ENCODE measurements at places on chromosomes 7 and 10.

DNA sequence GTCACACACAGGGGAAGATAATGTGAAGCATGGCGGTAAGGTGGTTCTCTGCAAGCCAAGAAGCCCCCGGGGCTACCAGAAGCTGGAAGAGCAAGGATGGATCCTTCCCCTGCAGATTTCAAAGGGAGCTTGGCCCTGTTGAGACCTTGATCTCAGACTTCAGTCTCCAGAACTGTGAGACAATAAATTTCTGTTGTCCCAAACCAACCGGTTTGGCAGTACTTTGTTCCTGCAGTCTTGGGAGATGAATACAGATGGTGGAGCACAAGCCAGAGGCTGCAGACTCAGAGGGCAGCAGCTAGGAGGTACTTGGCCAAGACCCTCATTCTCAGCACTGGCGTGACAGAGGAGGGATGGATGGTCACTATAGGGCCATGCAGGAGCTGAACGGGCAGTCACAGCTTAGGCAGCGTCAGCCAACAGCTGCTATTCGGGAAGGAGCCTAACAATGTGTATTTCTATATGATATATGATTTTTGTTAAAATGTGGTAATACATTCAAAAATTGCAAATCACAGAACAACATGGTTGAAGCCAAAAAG is 387.3 kb downstream of the TNS3 start:
- no peak for DNase-seq

- DNase-seq, result no peak
These were observed 166.2 kb downstream of the PTPN20 start for GRCh38 chr10:47077386-47077785.

DNA sequence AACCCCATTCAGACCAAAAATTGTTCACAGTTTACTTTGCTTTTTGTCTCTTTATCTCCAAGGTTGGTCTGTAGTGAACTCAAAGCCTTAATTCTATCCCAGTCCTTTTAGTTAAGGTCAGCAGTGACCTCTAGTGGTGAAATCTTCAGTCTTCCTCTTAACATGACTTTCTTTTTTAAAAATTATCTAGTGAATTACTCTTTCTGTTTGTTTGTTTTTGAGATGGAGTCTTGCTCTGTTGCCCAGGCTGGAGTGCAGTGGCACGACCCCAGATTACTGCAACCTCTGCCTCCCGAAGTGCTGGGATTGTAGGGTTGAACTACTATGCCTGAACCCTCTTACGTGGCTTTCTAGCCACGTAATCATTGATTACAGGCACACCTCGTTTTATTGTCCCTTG is 25.0 kb downstream of the ZNF487 start:
- DNase-seq, result no peak

DNA sequence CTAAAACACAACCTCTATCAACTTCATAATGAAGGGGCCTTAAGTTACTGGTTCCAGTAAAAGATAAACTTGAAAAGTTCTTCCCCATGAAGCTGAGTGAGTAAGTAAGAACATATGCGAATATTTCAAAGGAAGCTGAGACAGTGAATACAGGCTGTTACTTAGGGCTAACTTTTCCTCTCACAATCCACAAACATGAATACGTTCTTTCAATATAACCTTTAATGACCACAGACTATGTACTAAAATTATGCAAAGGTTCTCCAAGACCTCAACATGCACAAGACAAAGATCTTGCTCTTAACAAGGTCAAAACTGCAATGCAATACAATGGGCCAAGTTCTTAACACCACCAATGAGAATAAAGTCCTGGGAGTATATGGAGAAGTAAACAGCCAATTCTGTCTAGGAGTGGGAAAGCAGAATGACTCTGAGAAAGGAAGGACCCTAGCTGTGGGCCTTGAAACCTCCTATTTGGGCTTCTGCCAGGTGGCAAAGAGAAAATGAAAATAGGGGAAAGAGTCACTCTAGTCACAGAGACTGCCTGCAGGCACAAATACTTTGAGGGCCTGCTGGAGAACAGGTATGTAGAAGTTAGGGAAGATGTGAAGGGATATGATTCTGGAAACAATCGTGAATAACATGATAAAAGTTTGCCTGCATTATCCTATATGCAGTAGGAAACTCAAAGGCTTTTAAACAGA is 43.7 kb downstream of the OSBPL3 start:
- DNase-seq, result no peak

GRCh38 chr10:124068929-124069328 is 24.5 kb downstream of the CHST15 start:
- DNase-seq, result no peak

- DNase-seq, result peak; percentile 71
These were observed 43.4 kb upstream of the GJD4 start for GRCh38 chr10:35561715-35562114.

- no peak for DNase-seq
These were observed 45.7 kb downstream of the SKIDA1 start for GRCh38 chr10:21479570-21480315.

GRCh38 chr10:130745251-130745650 is 566.3 kb downstream of the TCERG1L start:
- DNase-seq, result no peak

DNA sequence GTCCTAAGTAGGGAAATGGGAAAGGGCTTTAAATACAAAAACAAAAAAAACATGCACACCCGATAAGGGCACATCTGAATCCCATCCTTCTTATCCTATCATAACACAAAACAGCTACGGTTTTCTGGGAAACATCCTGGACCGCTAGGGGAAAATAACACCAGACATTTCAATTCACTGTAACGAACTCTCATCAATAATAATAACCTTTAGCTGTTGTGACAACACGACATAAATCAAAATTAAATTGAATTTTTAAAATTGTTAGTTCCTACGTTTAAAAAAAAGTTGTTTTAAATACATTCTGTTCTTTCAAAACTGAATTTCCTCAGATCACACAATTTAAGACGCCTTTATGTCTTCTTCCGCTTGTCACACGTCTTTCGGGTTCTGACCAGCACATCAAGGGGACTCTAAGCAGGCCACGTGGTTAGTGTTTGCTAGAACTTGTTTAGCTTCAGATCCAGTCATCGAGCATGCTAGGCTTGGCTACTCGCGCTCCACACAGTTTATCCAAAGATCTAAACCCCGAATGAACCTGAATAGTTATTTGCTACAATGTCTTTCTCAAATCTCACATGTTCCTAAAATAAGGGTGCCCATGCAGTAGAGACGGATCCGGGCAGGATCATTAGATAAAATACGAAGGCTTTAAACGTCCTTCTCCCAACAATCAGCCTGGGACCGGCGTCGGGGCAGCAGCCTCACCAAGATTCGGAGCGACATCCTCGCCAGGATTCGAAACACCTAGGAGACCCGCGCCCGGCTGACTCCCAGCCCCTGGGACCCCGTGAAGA is 839 bp downstream of the IKZF5 start:
- DNase-seq, result no peak

GRCh38 chr10:56240471-56240870 is 120.6 kb downstream of the ZWINT start:
- no peak for DNase-seq

GRCh38 chr7:17274551-17275245 is 23.8 kb upstream of the AHR start:
- DNase-seq, result no peak

DNA sequence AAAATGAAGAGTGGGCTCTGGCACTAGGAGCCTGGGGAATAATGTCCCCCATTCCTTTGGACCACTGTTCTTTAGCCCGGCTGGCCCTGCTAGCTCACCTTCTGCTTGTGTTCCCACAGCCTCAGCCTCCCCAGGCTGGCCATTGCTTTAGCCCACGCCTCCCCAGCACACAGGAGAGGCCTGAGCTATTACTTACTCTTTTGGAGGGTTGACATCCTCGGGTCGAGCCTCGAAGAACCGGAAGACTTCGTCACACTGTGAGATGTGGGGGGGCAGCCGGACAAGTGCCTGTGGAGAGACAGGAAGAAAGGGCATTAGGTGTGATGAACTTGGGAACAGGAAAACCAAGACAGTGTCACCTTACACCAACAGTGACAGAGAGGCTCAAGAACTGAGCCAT is 131.3 kb downstream of the SH3PXD2A start:
- no peak for DNase-seq

DNA sequence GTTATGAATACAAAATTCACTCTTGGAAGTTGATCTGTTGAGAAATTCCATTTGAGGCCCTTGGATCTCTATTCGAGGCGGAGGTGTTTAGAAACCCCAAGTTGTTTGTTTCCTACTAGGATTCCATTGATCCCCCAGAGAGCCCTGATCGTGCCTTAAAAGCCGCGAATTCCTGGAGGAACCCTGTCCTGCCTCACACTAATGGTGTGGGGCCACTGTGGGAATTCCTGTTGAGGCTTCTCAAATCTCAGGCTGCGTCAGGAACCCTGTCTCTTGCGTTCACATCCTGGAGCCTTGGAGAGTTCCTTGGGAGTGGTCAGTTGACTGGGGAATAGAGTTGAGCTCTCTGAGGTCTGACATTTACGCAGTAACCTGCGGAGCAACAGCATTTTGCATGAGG is 1.2 kb downstream of the CFAP69 start:
- no peak for DNase-seq

- no peak for DNase-seq
These were observed 179.3 kb downstream of the ARHGAP12 start for GRCh38 chr10:31749301-31749700.

GRCh38 chr10:21413268-21413667 is 112.2 kb downstream of the SKIDA1 start:
- DNase-seq, result no peak

DNA sequence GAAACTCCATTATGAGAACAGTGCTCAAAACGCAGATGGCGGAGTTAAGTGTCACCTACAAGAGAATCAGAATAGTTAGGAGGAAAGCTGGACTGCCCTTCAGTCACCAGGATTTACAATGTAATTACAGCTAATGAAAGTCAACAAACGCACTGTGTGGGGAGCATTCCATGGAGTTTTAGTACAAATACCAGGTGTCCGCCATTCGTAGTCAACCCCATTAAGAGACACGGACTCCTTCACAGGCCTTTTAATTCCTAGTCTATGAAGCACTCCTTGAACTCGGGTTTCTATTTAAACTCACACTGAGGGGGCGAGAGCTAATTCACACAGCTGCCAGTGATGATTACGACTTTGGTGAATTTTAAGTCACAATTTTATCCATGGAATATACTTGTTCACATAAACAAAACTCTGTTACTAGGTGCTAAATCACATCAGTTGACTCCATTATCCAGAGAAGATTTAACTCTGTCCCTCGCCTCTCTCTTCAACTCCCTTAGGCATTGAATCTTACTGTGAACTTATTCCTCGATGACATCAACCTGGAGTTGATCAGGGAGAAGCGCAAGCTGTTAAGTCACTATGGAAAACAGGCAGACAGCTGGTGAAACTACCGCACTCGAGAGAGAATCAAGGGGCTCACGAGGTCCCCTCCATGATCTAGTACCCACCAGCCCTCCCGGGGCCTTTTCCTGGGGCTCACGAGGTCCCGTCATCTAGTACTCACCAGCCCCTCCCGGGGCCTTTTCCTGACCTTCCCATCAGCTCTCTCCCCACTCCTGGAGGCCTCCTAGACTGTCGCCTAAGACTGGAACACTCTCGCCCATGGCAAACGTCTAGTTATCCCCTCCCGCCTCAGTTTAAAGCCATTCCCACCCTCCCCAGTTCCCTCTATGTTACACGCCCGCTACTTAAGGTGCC is 1.5 kb downstream of the ZFAND2A start:
- no peak for DNase-seq

Data from left ventricle myocardium superior (tissue), 1 donor.